Fibroblast of lung (primary cell): ENCODE measurements at places on chromosomes 6 and 20. TPM values are rescaled to one million over a fixed set of nuclear protein-coding genes. Genes with fewer than 3 reads are reported as not detected.

- peak; percentile 21 for DNase-seq
These were observed 149.9 kb downstream of the MMS22L start for GRCh38 chr6:97133067-97133466.

GRCh38 chr20:58576603-58576970 lies 61.4 kb upstream of the APCDD1L start:
- DNase-seq: no peak

DNA sequence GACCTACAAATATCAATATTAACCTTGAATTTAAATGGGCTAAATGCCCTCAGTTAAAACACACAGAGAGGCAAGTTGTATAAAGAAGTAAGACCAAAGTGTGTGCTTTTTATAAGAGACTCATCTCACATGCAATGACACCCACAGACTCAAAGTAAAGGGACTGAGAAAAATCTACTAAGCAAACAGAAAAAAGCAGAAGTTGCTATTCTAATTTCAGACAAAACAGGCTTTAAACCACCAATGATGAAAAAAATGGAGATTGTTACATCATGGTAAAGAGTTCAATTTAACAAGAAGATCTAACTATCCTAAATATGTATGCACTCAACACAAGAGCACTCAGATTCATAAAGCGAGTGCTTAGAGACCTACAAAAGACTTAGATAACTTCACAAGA lies 741.9 kb upstream of the MARCKS start:
- DNase-seq: no peak

- DNase-seq: peak; percentile 65
These were observed 29.5 kb downstream of the BEND6 start for GRCh38 chr6:56984361-56984760.

GRCh38 chr20:4216142-4216735 lies 200.9 kb upstream of the RNF24 start:
- peak; percentile 92 for DNase-seq

DNA sequence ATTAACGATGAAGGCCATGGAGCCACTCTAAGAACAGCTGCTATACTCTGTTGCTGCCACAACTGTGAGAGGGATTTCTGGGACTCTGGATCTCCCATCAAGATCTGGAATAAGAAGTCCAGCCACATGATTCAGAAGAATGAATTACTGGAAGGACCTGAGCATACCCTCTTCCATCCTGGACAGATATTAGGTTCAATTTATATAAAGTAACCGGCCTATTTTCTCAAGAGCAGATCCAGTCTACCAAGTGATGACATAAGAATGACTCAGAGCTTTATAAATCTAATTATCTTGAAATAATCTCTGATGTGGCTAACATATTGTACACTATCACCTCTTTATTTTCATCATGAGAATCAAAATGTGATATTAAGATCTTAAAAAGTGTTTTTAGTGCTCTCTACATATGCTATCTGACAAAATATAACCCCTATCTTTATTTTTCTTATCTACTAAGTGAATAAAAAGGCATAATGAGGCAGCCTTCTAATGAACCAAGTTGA lies 45.1 kb downstream of the COL9A1 start:
- DNase-seq: no peak

GRCh38 chr6:48883116-48883515 lies 579.9 kb downstream of the MMUT start:
- DNase-seq: no peak

DNA sequence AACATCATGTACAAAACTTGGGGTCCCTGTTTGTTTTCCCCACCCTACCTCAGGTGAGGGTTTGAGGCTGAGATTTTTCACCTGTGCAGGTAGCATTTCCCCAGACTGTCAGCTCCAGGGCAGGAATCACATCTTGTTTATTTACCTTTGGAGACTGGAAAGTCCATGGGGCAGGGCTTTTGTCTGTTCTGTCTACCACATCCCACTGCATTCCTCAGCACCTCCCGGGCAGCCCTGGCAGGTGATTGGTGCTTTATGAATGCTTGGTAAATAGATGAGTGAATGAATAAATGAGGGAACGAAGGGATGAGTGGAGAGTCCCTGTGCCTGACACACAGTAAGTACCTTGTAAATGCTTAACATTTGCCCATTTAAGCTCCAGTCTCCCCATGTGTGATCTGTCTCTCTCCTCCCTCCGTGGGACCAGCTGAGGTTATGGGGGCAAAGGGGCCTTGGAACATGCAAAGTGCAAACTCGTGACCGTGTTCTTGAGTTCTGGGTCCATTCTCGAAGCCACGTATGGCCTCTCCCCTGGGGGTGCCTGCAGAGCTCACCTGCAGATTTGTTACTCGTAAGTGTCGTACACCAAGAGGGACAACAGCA lies 69.7 kb upstream of the PMEPA1 start:
- no peak for DNase-seq

DNA sequence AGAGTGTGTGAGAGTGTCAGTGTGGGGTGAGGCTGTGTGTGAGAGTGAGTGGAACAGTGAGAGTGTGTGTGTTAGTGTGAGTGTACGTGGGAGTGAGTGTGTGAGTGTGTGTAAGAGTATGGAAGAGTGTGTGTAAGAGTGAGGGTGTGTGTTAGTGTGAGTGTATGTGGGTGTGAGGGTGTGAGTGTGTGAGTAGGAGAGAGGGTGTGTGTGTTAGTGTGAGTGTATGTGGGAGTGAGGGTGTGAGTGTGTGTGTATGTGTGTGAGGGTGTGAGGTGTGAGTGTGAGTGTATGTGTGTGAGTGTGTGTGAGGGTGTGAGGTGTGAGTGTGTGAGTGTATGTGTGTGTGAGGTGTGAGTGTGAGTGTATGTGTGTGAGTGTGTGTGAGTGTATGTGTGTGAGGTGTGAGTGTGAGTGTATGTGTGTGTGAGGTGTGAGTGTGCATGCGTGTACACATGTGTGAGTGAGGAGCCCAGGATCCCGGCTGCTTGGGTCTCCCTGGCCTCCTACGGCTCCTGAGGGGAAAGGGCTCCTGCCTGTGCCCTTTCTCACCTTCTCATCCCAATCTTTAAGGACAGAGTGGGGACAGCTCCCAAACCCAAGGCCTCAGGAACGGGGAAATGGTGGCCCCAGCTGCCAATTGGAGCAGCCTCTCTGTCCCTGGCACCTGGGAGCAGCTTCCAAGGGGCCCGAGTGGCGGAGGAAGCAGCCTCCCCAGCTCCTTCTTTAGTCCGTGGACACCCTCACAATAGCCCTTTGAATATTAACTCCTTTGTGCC lies 100.2 kb downstream of the PSMB1 start:
- no peak for DNase-seq

- DNase-seq: no peak
These were observed 6.8 kb upstream of the POU3F2 start for GRCh38 chr6:98827295-98828159.

DNA sequence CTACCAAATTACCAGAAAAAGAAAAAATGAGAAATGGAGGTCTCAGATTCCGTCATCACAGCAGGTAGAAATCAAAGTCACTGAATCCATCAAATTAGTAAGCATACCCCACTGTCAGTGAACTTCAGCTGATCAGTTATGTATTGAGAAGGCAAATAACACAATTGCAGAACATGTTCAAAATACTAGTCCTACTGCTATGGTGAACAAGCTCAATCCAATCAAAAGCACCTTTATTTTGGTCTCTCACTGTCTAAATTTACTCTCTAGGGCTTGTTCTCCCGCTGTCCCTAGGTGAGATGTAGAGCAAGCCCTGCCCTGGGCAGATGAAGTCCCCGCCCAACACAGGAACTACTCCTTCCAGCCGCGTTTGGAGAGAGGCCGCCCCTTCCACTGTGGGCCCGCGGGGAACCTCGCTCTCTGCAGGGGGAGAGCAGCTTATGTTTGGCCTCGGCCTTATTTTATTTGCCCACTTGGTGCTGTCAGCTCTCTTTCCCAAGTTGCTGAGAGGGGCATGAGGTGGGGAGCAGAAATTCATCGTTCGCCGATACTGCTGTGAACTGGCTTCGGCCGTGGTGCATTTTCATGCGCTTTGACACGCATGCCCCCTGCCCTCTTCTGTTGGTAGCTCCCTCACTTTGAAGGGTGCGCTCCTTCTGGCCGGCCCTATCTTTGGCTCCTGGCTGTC lies 14.3 kb upstream of the MAP1LC3A start:
- no peak for DNase-seq

The CD93 gene
- total RNA-seq: under 0.01 TPM in 1 of 2 replicates, not detected in the other

The DSE gene
- 89.2 and 106 TPM in 2 replicates for total RNA-seq

The SLC17A2 gene
- total RNA-seq: under 0.01 TPM in 1 of 2 replicates, not detected in the other

The MUCL3 gene
- total RNA-seq: not detected in 2 replicates

The KIAA1755 gene
- total RNA-seq: 2.8 and 3.1 TPM in 2 replicates

The IL20RA gene
- total RNA-seq: 0.33 and 0.77 TPM in 2 replicates

The TFAP2C gene
- not detected in 2 replicates for total RNA-seq
